ENCODE measurements at places on chromosomes 16 and 17.

DNA sequence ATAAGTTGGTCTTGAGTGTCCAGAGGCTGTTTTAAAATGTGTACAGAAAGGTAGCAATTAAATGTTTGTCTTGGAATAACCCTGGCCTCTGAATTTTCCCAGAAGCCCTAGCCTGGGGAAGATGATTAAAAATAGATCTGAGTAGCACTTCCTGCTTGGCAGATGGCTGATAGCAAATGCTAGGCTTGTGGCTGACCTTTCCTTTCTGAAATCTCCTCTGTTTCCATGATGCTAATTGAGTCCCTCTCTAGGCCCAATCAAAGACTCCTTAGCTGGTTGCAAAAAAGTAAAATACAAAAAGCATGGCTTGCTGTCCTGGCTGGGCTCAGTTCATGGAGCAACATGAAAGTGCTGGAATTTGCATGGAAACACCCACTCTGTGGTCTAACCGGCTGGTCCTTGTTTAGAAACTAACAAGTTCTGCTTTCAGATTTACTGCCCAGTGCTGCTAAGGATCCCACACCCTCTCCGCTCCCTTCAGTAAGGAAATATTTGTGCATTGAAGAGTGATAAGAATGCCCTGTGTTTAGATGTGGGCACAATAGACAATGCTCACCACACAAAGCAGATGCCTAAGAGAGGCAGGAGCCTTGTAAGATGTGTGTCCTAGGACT lies 40.8 kb downstream of the YPEL2 start:
- no peak for DNase-seq

DNA sequence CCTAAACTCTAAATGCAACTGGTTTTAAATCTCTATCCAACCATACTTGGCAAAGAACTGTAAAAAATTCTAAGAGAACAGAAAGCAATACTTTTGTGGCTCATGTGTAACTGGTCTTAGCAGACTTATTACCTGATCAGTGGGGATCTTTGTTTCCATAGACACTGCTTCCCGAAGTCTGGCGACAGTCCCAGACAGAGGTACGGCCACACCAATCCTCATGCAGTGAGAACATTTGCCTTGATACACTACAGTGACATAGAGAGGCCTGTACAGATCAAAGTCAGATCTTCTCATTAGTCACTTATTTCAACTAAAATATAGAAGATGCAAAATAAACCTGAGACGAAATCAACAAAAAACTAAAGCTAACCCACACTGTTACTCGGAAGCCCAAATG lies 43.9 kb downstream of the USP31 start:
- no peak for DNase-seq

DNA sequence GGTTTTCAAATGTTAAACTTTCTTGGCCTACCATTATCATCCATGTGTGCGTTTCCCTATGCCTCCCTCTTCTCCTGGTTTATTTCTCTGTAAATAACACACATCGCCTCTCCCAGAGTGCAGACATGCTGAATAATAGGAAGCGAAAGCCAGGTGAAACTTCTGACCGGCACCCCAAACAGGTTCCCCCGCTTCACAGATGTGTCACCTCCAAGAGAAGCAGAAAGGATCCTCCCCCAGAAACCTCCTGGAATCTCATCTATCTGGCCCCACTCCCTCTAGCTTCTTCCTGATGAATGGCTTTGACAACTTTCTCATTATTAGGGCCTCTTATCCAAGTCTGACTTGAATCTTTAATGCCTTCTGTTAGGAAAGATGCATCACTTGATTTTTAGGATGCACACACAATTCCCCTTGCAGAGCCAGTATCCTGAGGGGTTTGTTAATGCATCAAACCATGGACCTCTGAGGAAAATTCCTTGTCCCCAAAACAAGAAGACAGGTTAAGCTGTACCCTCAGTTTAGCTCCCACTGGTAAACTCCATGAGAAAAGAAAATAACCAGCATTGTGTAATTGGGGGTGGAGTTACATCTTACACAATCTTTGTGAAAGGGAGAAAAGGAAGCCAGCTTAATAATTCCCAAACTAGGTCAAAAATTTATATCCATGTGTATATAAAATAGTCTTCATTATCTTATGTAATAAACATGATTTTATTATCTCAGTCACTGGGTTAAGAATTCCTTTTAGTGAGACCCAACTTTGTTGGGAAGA lies 20.1 kb upstream of the HYDIN start:
- no peak for DNase-seq

DNA sequence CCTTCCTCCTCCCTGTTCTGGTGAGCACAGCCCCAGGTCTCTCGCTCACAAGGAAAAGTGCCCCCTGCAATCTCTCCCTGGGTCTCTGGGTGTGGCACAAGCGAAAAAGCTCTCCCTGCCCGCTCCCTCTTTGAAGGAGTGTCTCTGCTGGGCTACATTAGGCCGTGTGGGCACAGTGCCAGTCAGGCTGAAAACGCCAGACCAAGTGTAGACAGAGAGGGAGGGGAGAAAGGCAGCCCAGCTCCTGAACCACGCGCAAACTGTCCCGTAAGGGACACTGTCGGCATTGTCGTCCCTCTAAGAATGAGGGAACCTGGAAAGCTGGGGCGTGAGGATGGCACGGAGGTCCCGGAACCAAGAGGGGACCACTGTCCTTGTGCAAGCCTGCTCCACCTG lies 3.9 kb downstream of the SMIM5 start:
- no peak for DNase-seq

DNA sequence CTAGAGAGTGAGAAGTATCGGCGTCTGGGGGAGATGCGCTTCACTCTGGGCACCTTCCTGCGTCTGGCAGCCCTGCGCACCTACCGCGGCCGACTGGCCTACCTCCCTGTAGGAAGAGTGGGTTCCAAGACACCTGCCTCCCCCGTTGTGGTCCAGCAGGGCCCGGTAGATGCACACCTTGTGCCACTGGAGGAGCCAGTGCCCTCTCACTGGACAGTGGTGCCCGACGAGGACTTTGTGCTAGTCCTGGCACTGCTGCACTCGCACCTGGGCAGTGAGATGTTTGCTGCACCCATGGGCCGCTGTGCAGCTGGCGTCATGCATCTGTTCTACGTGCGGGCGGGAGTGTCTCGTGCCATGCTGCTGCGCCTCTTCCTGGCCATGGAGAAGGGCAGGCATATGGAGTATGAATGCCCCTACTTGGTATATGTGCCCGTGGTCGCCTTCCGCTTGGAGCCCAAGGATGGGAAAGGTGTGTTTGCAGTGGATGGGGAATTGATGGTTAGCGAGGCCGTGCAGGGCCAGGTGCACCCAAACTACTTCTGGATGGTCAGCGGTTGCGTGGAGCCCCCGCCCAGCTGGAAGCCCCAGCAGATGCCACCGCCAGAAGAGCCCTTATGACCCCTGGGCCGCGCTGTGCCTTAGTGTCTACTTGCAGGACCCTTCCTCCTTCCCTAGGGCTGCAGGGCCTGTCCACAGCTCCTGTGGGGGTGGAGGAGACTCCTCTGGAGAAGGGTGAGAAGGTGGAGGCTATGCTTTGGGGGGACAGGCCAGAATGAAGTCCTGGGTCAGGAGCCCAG lies 2.8 kb downstream of the SPHK1 start:
- DNase-seq, result no peak

DNA sequence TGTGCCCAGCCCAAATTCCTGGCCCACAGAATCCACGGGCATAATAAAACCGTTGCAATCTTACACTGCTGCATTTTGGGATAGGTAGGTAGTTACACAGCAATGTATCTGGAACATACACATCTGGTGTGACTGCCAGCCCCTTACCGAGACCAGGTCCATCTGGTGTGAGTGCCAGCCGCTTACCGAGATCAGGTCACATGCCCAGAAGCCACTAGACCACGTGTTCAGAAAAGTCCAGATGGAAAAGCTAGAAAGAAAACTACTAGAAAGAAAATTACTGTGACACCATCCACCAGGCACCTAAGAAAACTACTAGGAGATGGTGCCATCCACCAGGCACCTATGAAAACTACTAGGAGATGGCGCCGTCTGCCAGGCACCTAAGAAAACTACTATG lies 19.4 kb downstream of the PIK3R5 start:
- no peak for DNase-seq

DNA sequence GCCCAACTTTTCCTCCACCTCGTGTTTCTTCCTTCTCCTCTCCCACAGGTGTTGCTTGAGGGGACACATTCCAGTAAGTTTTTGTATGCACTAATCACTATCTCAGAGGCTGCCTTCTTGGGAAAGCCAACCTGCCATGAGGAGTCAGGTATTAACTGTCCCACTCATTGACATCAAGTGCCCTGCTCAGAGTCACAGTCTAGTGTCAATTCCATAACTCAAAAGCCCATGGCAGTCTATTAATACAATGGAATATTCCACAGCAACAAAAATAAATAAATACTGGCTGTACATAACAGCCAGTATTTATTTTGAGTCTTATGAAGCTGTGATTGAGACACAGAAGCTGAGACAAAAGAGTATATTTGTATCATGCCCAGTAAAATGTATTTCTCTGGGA lies 26.1 kb upstream of the KIF2B start:
- DNase-seq, result no peak

DNA sequence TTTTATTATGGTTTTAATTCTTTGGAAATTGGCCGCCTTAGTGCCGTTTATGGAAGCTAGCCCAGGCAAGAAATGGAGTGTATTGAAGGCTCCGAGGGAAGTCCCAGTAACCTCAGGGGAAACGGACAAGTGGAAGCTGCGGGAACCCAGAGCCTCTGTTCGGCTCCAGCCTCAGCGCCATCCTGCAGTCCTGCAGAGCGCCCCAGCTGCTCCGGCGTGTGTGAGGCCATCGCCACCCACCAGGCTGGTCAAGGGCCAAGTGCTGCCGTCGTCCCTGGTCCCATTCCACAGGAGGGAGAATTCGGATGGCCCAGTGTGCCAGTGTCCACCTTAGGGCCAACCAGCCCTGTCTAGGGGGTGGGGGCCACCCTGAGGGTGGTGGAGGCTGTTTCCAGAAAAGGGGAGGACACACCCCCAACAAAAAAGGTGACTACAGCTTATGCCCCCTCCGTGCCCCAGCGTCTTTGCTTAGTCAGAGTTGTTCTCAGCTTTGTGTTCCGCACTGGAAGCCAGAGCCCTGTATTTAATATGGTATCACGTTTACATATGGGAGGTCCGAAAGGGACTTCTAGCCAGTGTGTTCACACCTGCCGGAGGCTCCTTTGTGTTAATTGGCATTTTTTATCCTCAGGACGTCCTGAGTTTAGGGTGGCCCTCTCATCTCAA lies 13.0 kb downstream of the MGRN1 start:
- no peak for DNase-seq

DNA sequence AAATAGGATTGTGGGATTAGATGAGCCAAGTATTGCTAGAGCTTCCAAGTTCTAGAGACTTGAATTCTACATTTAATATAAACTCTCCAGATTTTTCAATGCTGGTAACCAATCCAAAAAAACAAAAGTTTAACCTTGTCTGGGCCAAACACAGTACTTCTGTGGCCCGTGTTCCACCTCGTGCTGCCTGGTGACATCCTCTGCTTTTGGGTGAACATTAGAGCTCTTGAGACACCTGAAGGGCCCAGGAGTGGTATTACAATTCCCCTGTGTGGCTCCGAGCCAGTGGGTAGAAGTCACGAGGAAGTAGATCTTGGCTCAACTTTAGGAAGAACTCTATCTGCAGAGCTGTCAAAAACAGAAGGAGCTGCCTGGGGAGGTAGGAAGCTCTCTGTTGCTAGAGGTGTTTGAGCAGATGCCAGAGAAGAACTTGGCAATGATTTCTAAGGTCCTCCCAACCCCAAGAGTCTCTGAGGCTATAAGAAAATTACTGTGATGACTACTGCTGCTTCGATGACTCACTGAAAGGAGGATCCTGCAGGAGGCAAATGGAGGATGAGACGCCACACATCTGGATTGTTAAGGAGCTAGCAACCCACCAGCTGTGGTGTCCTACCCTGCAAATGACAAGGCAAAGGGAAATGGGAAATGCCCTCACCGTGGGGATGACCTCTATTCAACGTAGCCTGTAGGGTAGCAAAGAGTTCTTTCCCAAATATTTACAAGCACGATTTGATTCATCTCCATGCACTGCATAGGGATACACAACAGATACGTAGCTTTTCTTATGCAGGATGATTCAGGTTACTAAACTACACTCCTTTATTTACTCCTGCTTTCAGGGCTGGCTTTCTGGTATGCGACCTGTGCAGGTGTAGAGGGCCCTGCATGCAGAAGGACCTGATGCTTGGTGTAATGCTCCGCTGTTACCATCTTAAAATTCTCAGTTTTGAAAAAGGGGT lies 45.8 kb upstream of the GAS7 start:
- no peak for DNase-seq

DNA sequence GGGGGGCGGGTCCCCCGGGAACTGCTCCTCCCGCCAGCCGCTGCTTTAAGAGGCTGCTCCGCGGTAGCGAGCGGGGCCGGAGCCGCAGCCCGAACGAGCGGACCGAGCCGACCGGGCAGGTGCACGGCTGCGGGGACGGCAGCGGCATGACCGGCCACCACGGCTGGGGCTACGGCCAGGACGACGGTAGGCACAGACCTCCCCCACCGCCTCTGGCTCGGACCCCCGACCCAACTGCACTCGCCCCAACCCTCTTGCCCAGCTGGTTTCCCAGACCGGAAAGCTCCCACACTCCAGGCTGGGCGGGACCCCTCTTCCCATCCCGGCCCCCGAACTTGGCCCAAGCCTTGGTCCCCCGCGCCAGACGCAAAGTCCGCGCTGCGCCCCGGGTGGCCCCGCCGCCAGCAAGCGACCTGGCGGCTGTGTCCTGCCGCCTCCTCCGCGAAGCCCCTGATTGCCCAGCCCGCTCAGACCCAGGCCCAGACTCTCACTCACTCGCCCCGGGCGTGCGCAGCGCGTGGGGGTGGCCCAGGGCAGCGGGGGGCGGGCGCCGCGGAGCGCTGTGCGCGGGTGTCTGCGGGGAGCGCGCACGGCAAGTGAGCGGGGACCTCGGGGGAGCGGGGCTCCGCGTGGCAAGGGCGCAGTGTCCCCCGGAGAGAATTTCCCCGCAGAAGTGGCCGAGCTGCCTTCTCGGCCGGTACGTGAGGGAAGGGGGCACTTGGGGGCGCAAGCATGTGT lies at the start of gene CA7:
Gene CA7, plus strand, starts transcription at position 73 of the 738 bp plus-strand sequence. Its CDS starts 74 bp downstream, at position 147.
- no peak for DNase-seq

DNA sequence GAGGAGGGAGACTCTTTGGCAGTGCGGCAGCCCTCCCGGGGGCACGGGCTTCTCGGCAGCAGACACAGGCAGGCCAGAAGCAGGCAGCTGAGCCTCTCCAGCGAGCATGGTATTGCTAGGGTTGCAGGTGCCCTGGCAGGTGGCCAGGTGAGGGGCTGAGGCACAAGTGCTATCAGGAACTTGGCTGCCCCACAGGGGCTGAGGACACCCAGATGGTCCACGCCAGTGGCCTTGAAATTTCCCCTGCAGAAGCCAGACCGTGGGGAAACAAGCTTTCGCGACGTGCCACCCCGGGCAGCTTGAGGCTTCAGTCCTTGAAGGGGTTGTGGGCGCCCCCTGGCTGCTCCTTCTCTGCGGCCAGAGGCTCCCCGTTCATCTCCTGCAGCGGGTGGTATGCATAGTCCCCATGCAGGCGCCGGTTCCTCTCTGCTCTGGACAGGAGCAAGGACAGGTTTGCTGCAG lies 8.5 kb downstream of the NAGPA start:
- DNase-seq, result no peak

DNA sequence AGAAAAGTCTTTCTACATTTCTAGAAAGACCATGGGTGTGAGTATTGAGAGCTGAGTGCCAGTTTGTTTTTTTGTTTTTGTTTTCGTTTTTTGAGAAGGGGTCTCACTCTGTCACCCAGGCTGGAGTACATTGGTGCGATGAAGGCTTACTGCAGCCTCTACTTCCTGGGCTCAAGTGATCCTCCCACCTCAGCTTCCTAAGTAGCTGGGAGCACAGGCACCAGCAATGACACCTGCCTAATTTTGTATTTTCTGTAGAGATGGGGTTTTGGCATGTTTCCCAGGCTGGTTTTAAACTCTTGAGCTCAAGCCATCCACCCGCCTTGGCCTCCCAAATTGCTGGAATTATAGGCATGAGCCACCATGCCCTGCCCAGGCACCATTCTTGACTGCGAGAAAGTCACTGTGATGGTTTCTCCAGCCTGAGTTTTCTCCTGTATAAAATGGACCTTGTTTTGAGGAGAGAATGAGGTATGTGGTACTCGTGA lies 673.8 kb downstream of the MAF start:
- no peak for DNase-seq
